ENCODE measurements at places on chromosomes 2 and 18. TPM values are rescaled to one million over a fixed set of nuclear protein-coding genes. Genes with fewer than 3 reads are reported as not detected.

DSC3 gene
- 2.9 TPM for total RNA-seq

C2orf15 gene
- total RNA-seq = not detected

POLE4 gene
- 42.0 TPM for total RNA-seq

- DNase-seq = no peak
Observed at GRCh38 chr18:36593001-36593400, 235.8 kb downstream of the TPGS2 start.

All from sciatic nerve (tissue), 2 donors.